CD4-positive, CD25-positive, alpha-beta regulatory T cell (primary cell): ENCODE measurements at places on chromosomes 4 and X. TPM values are rescaled to one million over a fixed set of nuclear protein-coding genes. Genes with fewer than 3 reads are reported as not detected.

DNA sequence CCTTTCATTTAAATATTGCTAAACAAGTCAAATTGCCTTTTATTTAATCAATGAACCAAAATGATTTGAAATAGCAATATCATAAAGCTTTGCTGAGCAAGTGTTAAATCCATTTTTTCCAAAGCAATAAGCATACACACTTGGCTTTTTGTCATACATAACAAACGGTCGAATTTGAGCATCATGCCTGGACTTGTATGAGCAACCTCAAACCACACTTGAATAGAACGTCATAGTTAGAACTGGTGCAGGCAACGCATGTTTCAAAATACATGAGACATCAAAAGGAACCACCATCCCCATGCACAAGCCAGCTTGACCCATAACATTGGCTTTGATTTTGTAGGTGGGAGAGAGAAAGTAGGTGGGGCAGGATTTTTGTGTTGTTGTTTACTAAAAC lies 812.3 kb upstream of the FRG1 start:
- H3K27me3 ChIP-seq, result no peaks in the 10 kb centered on the region
- H3K4me1 ChIP-seq, result no peaks in the 10 kb centered on the region
- H3K36me3 ChIP-seq, result no peaks in the 10 kb centered on the region
- no peak for DNase-seq

DNA sequence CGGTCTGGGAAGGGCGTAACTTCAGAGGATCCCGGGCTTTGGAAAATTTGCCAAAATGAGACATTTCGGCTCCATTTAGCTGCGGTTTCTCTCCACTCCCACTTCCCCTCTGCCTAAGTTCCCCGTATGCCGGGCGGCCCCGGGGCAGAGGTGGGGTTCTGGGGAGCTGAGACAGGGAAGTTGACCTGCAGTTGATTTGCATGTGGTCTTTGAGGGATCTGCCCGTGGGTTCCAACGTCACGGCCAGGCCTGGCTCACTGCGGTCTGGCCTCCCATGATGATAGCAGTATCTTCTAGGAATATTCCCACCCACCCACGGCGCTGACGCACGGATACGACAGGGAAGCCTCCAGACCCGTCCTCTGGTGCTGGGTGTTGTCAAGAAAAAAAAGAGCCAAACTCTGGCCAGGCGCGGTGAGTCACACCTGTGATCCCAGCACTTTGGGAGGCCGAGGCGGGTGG lies 27.3 kb upstream of the CRLF2 start:
- H3K27ac ChIP-seq, result no peak overlapping the region
- no peaks in the 10 kb centered on the region for H3K27me3 ChIP-seq
- H3K36me3 ChIP-seq, result no peaks in the 10 kb centered on the region
- DNase-seq, result no peak
- no peak overlapping the region for H3K4me3 ChIP-seq

GRCh38 chrX:14398725-14399124 lies 130.6 kb upstream of the GLRA2 start:
- H3K4me1 ChIP-seq, result no peaks in the 10 kb centered on the region
- DNase-seq, result no peak
- H3K27me3 ChIP-seq, result no peaks in the 10 kb centered on the region
- no peak overlapping the region for H3K4me3 ChIP-seq
- H3K36me3 ChIP-seq, result no peaks in the 10 kb centered on the region

- H3K4me3 ChIP-seq, result no peak overlapping the region
- H3K36me3 ChIP-seq, result no peaks in the 10 kb centered on the region
- no peak overlapping the region for H3K27ac ChIP-seq
- no peak for DNase-seq
- peaks cover 17% of the 10 kb centered on the region for H3K27me3 ChIP-seq
Observed at GRCh38 chr4:47469951-47470350, 6.4 kb upstream of the COMMD8 start.

Gene CRMP1
- not detected for total RNA-seq

GRCh38 chr4:170391066-170391740 lies 301.4 kb upstream of the AADAT start:
- no peaks in the 10 kb centered on the region for H3K36me3 ChIP-seq
- no peaks in the 10 kb centered on the region for H3K27me3 ChIP-seq
- no peak overlapping the region for H3K27ac ChIP-seq
- no peaks in the 10 kb centered on the region for H3K4me1 ChIP-seq
- no peak for DNase-seq

DNA sequence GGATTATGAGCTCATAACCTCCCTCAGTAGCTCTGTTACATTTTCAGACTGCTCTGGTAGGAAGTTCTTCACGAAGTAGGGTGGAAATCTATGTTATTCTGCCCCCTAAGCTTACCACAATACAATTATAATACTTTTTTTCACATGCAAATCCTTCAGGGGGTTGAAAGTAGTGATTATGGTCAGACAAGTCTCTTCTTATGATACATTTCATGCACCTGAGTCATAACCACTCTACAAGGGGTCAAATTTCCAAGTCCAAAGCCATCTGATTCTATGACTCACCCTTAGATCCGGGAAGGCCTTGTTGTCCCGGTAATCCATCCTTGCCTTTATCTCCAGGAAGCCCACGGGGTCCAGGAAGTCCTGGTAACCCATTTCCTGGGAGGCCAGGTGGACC lies 95.2 kb downstream of the ATG4A start:
- H3K27ac ChIP-seq, result no peak overlapping the region
- no peaks in the 10 kb centered on the region for H3K36me3 ChIP-seq
- DNase-seq, result no peak
- no peaks in the 10 kb centered on the region for H3K27me3 ChIP-seq
- H3K4me3 ChIP-seq, result no peak overlapping the region

Gene TMEM271
- not detected for total RNA-seq

Gene PNCK
- 0.54 TPM for total RNA-seq

Gene NSUN7
- total RNA-seq, result 0.59 TPM

GRCh38 chrX:128165884-128166408 lies 113.7 kb upstream of the ACTRT1 start:
- H3K4me3 ChIP-seq, result no peak overlapping the region
- no peaks in the 10 kb centered on the region for H3K4me1 ChIP-seq

DNA sequence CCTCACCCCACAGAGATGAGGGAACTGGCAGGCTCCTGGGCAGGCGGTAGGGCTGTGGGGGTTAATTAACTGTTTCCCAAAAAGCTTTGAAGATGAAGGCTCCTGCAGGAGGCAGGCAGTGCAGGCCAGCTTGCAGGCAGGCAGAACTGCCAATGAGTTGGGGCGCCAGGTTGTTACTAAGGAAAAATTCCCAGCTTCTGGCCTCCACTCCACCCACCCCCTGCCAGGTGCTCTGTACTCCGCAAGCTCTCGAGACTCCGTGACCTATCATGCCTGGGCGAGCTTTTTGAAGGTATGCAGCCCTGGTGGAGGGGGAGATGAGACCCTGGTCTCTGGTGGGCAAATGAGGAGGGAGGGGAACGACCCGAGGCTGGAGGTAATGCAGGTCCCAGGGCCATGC lies 41.8 kb downstream of the PJA1 start:
- H3K27me3 ChIP-seq, result no peaks in the 10 kb centered on the region
- H3K4me3 ChIP-seq, result no peak overlapping the region
- no peak overlapping the region for H3K27ac ChIP-seq
- H3K4me1 ChIP-seq, result no peaks in the 10 kb centered on the region
- DNase-seq, result no peak

DNA sequence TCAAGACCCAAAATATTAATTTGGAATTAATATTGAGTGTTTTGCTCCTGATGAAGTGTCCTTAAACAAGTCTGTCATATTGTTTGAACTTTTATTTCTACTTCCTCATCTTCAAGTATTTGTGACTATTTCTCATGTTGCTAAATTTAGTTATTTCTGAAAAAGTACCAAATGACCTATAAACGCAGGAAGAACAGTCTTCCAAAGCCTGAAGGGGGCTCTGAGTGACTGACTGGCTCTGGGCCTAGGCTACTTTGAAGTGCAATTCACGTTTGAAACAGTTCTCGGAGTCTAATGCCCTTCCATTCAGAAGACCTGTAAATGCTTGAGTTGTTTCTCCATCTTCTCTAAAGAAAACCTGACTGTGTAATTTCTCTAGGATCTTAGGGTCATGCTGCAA lies 26.5 kb downstream of the GALNT7 start:
- H3K4me1 ChIP-seq, result peaks cover 12% of the 10 kb centered on the region
- no peaks in the 10 kb centered on the region for H3K27me3 ChIP-seq
- no peak overlapping the region for H3K4me3 ChIP-seq

- H3K27me3 ChIP-seq, result no peaks in the 10 kb centered on the region
- no peak overlapping the region for H3K27ac ChIP-seq
Observed at GRCh38 chrX:40683245-40683644, 35.9 kb upstream of the CXorf38 start.

DNA sequence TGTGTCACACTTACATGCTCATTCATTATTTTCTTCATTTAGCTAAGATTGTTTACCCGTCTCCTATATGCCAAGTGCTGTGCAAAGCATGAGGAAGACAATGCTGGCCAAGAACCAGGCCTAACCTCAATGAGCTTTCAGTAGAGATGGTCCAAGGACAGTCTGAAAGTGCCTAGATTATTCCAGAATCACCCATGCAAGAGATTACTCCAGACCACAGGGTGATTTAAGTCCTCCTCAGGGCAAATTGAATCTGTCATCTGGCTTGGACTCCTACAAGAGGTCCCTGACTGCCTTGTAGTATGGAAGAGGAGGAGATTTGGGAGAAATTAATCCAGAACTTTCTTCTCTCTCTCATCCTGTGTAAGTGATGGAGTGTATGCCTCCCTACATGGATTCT lies 99.4 kb upstream of the NDP start:
- H3K4me3 ChIP-seq, result no peak overlapping the region
- no peaks in the 10 kb centered on the region for H3K27me3 ChIP-seq
- no peaks in the 10 kb centered on the region for H3K36me3 ChIP-seq
- no peak overlapping the region for H3K27ac ChIP-seq
- H3K4me1 ChIP-seq, result no peaks in the 10 kb centered on the region

Gene RTL3
- not detected for total RNA-seq

GRCh38 chrX:109886122-109886761 lies 116.7 kb upstream of the TMEM164 start:
- H3K36me3 ChIP-seq, result no peaks in the 10 kb centered on the region
- H3K27ac ChIP-seq, result no peak overlapping the region
- H3K4me3 ChIP-seq, result no peak overlapping the region
- no peaks in the 10 kb centered on the region for H3K4me1 ChIP-seq

Gene GPR34
- not detected for total RNA-seq

DNA sequence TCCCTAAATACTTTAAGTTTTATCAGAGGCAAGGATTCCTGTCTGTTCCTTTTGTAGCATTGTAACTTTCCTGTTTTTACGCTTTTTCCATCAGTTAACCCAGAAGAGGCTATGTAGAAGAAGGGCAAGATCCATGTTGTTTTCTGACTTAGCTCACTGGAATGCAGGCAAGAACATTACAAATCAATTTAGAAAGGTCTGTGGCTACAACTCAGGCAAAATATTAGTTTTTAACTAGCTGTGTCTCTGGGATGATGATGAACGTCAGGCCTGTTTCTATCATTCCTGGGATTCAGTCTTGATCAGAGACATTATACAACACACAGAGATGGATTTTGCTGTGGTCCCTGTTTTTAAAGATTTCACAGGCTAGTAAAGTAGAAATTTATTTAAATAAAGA lies 813.0 kb upstream of the POU3F4 start:
- no peak overlapping the region for H3K4me3 ChIP-seq
- DNase-seq, result no peak
- no peaks in the 10 kb centered on the region for H3K27me3 ChIP-seq
- no peak overlapping the region for H3K27ac ChIP-seq
- no peaks in the 10 kb centered on the region for H3K4me1 ChIP-seq

GRCh38 chrX:39619182-39620009 lies 478.4 kb downstream of the BCOR start:
- no peaks in the 10 kb centered on the region for H3K27me3 ChIP-seq
- no peaks in the 10 kb centered on the region for H3K36me3 ChIP-seq
- DNase-seq, result no peak

DNA sequence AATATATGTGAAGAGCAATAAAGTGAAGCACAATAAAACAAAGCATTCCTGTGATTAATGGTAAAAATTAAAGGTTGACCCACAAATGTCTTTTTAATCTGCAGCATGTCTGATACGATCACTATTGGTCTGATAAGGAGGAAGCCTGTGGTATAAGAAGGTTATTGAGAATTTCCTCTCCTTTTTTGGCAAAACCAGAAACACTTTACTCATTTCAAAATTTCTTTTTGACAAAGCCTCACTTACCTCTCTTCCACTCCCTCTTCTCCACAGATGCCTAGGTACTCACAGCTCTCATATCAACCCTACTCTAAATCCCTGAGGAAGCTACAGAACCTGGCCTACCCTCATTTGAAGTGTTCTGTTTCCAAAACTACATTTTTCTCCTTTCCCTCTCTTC lies 56.1 kb downstream of the TSPAN5 start:
- DNase-seq, result no peak
- peaks cover 60% of the 10 kb centered on the region for H3K4me1 ChIP-seq
- no peaks in the 10 kb centered on the region for H3K27me3 ChIP-seq
- H3K36me3 ChIP-seq, result no peaks in the 10 kb centered on the region

Gene SSX2
- total RNA-seq, result not detected

Gene FRMD7
- total RNA-seq, result not detected

DNA sequence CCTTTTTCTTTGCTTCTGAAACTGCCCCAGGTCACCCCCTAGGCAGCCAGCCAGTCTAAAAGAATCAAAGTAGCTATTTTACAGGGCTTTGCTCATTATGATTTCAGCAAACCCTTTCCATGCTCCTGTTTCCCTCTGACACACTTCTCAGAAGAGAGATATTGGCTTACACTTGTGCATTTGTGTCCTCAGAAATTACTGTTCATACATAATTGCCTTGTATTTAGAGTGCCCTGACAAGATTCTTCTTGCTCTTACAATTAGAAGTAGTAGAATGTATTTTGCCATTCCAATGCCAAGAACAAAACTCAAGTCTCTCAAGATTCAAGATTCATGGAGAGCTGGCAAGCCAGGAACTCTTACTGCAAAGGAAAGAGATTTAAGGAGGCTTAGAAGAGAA lies 531.0 kb upstream of the ZFP42 start:
- H3K4me3 ChIP-seq, result no peak overlapping the region
- DNase-seq, result no peak
- H3K27me3 ChIP-seq, result no peaks in the 10 kb centered on the region

DNA sequence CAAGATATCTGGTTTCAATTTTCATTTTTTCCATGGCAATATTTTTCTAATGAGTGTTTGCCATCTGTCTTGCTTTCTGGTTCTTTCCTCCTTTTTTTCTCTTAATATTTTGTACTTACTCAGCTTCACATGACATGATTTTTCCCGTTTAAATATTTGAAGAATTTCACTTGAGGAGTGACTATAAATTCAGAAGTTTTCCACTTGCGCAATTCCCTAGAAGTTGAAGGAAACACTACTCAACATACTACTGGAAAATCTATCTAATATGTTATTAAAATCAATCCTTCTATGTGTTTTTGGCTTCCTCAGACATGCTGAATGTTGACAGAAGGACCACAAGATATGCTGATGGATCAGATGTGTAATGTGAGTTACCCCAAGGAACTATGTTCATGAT lies 36.8 kb upstream of the BANK1 start:
- H3K4me3 ChIP-seq, result no peak overlapping the region
- H3K27me3 ChIP-seq, result no peaks in the 10 kb centered on the region
- DNase-seq, result no peak
- H3K4me1 ChIP-seq, result no peaks in the 10 kb centered on the region

Gene HGFAC
- not detected for total RNA-seq

Gene MAMLD1
- 1.7 TPM for total RNA-seq

Gene ZXDA
- 20.0 TPM for total RNA-seq
